T-cell (primary cell): ENCODE measurements at places on chromosomes 5 and 9. TPM values are rescaled to one million over a fixed set of nuclear protein-coding genes. Genes with fewer than 3 reads are reported as not detected.

The KIAA0825 gene
- total RNA-seq = 1.4 TPM

The ORM2 gene
- total RNA-seq = 1.8 TPM

The MYOT gene
- not detected for total RNA-seq

DNA sequence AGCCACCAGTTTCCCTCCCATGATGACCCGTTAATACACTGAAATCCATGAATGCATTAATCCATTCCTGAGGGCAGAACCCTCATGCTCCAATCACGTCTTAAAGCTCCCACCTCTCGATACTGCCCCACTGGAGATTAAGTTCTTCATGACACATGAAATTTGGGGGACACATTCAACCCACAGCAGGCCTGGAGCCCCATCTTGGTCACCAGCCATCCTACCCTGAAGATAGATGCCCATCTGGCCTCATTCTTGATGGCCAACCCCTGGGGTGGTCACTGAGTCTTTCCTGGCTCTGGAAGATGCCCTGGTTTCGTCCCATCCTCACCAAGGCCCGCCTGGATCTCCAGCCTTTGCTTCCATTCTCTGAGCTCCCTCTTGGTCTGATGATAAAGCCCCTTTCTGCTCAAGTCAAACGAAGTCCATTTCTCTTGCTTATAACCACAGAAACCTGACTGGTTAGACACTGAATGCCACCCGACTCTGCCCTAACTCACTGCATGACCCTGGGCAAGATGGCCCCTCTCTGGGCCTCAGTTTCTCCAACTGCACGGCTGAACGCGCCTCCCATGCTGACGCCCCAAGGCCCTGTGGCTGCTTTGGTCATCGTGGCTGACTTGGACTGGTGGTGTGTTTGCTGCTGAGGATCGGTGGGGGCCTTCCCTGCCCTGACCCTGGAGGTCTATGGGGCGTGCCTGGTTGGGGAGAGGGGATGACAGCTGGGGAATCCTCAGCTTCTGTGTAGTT is 138.4 kb upstream of the IER5L start:
- no peak for DNase-seq
- H3K36me3 ChIP-seq = peaks cover 3% of the 10 kb centered on the region
- H3K4me3 ChIP-seq = no peak overlapping the region
- H3K27me3 ChIP-seq = no peaks in the 10 kb centered on the region
- H3K4me1 ChIP-seq = peaks cover 6% of the 10 kb centered on the region

GRCh38 chr5:1824903-1825841 is 24.0 kb downstream of the NDUFS6 start:
- H3K36me3 ChIP-seq = peaks cover 17% of the 10 kb centered on the region
- no peaks in the 10 kb centered on the region for H3K27me3 ChIP-seq
- no peak for DNase-seq
- H3K4me3 ChIP-seq = no peak overlapping the region
- H3K4me1 ChIP-seq = no peaks in the 10 kb centered on the region

- no peak overlapping the region for H3K4me3 ChIP-seq
- peaks cover 22% of the 10 kb centered on the region for H3K4me1 ChIP-seq
- H3K27me3 ChIP-seq = peaks cover 27% of the 10 kb centered on the region
- H3K36me3 ChIP-seq = no peaks in the 10 kb centered on the region
- H3K27ac ChIP-seq = no peak overlapping the region
Observed at GRCh38 chr5:180366326-180366725, 13.2 kb upstream of the GFPT2 start.
